ENCODE measurements at places on chromosomes 12 and 14.

DNA sequence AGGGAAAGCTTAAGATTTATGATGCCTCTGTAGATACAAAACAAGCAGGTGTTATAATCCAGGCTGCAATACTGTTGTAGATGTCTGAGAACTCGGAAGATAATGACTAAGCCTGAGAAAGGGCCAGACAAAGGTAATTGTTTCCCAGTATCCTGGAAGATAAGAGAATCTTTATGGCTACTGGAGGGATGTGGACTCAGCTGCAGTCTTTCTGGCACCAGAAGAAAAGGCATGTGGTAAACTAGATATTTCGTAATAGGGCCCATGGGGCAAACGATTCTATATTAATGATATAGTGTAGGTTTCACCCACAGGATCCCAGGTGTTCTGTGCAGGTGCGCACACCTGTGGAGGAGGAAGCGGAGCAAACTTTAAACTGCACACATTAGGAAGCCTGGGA lies 9.2 kb upstream of the APOLD1 start:
- DNase-seq, result no peak

DNA sequence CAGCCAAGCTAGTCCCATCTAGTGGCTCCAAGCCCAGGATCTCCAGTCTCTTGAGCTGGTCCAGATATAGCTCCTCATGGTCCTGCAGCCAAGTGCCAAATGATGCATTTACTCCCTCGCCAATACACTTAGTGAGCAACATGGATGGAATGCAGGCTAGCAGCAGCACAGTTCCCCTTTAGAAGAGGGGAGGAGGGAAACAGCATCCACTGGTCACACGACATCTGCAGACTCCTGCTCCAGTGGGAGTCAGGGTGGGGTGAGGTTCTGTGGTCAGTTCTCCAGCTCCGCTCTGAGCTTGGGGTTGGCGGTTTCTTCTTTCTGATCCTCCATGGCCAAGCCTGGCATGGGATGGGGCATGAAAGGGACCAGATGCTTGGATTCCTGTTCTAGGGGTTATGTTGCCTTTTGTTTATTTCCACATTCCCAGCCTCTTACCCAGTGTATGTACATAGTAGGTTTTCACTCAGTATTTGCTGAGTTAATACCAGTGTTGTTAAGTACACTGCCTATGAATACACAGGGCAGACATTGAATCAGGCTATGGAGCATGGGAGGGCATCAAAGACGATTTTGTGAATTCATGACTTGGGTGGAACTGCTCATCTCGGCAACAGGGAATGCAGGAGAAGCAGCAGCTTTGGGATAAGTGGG lies 57.3 kb downstream of the GALNT16 start:
- peak; percentile 60 for DNase-seq

DNA sequence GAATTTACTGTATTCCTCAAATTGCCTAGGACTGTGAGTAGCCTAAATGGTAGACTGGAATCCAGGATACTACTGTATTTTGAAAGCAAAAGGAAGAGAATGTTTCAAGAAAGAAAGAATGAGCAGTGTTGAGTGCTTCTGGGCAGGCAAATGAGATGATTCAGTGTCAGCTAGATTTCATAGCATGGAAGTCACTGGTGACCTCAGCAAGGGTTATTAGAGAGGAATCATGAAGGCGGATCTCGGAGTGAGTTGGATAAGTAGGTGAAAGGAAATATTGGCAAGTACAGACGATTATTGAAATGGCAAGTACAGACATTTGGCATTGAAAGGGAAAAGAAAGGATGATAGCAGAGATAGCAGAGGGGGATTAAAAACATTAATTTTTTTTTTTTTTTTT lies 27.1 kb downstream of the VRK1 start:
- DNase-seq, result no peak

GRCh38 chr12:26434299-26435068 lies 239.1 kb downstream of the SSPN start:
- no peak for DNase-seq

DNA sequence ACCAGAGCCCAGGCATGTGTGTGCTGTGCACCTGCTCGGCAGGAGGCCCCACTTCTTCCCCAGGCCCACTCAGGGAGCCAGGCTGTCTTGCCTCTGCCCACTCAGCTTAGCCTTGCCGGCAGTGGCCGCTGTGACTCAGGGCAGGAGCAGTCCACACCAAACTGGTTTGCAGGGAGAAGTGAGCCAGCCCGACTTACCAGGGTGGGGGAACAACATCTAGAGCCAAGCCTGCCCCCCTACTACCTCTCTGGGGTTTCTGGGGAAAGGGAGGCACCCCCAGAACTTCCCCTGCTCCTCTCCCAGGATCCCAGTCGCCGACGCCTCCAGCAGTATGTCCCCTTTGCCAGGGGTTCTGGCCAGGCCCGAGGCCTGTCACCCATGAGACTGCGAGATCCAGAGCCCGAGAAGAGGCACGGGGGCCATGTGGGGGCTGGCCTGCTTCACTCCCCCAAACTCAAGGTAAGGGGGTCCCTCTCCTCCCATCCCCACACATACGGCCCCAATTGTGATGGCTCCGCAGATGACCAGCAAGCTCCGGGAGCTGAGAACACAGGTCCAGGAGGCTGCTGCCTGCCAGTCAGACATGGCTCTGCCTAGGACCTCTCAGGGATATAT lies 3.0 kb downstream of the PLEKHG6 start:
- no peak for DNase-seq

- no peak for DNase-seq
Measured at GRCh38 chr14:77543240-77543551, 44.6 kb upstream of the ISM2 start.

- peak; percentile 56 for DNase-seq
Measured at GRCh38 chr12:52203079-52203921, 11.5 kb upstream of the KRT80 start.

GRCh38 chr12:27474344-27474743 lies 27.8 kb downstream of the SMCO2 start:
- no peak for DNase-seq

GRCh38 chr12:49220972-49221371 lies 32.1 kb upstream of the TUBA1A start:
- no peak for DNase-seq

DNA sequence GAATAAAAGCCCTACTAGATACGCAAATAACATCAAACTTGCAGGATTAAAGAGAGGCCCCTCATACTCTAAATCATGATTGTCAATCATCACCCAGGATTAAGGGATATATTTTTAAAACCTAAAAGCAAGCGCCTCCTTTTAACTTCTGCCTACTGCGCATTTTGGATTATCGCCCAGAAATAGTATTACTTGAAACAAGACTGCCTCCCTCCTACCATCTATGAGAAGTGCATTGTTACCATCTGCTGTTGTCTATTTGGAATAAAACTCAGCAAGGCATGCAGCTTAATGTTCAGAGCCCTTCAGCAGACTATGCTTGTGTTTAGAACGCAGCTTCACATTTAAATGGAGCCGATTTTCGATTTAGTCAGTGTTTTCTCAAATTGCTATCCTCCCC lies 79.6 kb downstream of the EXOC5 start:
- DNase-seq, result no peak

DNA sequence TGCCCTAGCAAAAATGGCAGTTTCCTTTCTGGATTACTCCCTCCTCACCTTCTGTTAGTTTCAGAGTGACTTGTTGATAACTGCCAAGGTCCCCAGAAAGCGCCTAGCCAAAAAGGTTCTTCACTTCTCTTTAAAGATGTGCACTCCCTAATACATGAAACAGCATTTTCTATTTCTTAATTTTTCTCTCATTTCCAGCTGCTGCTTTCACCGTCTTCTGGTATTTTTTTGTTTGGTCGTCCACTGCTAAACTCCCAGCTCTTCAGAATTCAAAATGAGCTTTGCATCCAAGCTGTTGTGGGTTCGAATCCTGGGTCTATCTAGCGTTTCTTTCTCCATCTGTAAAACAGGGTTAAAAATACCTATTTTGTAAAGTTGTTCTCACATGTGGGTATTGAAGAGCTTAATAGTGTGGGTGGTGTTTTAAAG lies 397 bp upstream of the BORCS5 start:
- DNase-seq, result no peak

GRCh38 chr14:69471916-69472315 lies 12.6 kb upstream of the PLEKHD1 start:
- no peak for DNase-seq

GRCh38 chr12:57983858-57984505 lies 42.6 kb downstream of the ATP23 start:
- no peak for DNase-seq

DNA sequence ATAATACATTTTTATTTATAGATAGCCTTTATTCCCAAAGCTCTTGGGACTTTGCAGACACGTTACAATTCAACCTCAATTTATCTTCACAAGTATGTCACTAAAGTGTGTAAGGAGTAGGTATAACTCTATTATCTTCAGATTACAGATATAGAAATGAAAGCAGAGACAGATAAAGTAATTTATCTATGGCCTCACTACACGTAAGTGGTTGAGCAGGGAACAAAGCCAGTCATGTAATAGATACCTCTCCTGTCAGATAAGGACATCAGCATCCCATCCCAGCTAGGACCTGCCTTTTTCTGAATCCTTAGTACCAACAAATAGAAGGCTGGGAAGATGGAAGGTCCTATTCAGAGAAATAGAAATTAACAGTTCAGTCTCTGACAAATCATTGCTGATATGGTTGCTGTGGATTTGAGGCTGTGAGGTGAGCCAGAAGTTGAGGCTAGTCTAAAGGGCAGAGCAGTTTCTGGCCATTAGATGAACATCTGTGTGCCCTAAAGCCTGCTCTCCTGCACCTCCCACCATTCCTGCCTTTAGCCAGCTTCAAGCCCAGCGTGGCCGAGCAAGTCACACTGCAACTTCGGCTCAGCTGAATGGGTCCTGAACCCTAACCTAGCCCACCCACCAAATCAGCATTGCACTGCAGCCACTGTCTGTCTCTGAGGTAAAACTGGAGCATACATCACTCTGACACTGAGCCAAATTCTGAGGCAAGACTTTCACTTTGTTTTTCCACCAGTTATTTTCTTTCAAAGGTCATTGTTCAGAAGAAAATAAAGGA lies 71.1 kb upstream of the PLEKHA5 start:
- no peak for DNase-seq

- no peak for DNase-seq
Measured at GRCh38 chr12:71792599-71792998, 37.9 kb downstream of the RAB21 start.

- no peak for DNase-seq
Measured at GRCh38 chr12:44259890-44260289, 424.0 kb downstream of the TMEM117 start.

DNA sequence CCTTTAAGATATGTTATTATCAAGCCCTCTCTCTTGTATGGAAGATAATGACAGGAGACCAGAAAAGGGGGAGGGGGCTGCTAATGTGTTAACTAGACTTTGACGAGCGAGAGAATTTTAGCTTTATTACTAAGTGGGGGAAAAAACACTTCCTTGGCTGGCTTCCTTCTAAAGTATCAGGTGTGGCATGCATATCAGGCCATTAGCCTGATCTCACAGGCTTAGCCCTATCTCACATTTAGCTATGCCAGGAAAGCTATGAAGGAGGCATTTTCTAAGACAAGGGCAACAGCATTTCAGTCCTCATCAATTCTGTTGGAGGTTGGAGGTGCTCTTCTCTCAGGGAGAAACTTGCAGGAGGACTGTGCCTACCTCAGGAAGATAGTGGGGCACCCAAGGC lies 9.9 kb downstream of the SSPN start:
- DNase-seq, result no peak

GRCh38 chr12:113907446-113908180 lies 58.5 kb downstream of the RBM19 start:
- no peak for DNase-seq

All from psoas muscle (tissue), 8 donors.